Activated CD4-positive, alpha-beta T cell treated with anti-CD3 and anti-CD28 coated beads for 1 hour (primary cell): ENCODE measurements at places on chromosomes 1 and 21.

DNA sequence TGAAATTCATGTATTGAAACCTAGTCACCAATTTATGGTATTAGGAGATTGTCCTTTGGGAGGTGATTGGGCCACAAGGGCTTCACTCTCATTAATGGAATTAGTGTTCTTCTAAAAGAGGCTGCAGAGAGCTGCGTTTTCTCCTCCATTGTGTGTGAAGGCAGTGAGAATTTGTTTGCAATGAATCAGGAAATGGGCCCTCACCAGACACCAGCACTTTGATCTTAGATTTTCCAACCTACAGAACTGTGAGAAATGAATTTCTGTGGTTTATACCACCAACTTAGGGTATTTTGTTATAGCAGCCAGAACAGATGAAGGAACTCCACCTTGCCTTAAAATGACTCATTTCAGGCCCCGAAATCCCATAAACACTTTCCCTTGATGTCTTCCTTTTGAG is 544.2 kb downstream of the RWDD3 start:
- no peak for DNase-seq

- DNase-seq: no peak
These were observed 51.4 kb upstream of the GJA8 start for GRCh38 chr1:147851149-147851548.

GRCh38 chr1:16367968-16368890 is 1.2 kb downstream of the SZRD1 start:
- no peak for DNase-seq

DNA sequence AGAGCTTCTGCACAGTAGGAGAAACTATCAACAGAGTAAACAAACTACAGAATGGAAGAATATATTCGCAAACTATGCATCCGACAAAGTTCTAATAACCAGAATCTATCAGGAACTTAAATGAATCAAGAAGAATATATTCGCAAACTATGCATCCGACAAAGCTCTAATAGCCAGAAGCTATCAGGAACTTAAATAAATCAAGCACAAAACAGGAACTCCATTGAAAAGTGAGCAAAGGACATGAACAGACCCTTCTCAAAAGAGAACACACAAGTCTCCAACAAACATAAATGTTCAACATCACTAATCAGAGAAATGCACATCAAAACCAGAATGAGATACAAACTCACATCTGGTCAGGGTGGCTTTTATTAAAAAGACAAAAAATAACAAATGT is 126.9 kb downstream of the VAV3 start:
- DNase-seq: no peak

GRCh38 chr1:71780681-71781080 is 501.7 kb downstream of the NEGR1 start:
- no peak for DNase-seq

DNA sequence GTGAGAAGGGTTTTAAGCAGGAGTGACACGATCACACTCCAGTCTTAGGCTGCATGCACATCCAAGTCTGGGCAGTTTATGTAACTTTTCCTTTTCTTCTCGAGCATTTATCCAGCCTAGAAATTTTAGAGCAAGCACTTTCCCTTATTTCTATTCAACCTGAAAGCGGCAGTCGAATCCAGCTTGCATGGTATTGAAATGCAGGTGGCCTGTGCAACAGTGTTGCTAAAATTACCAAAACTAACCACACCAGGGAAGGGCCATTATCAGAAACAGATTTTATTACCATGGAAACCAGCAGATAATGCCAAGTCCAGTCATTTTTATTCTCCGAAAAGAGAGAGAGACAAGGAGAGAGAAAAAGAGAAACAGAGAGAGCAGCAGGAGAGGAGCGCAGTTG is 179.9 kb upstream of the ZC3H12A start:
- no peak for DNase-seq
